ENCODE measurements at places on chromosomes 2 and 18.

- DNase-seq, result no peak
Measured at GRCh38 chr18:4357579-4357978, 97.5 kb downstream of the DLGAP1 start.

DNA sequence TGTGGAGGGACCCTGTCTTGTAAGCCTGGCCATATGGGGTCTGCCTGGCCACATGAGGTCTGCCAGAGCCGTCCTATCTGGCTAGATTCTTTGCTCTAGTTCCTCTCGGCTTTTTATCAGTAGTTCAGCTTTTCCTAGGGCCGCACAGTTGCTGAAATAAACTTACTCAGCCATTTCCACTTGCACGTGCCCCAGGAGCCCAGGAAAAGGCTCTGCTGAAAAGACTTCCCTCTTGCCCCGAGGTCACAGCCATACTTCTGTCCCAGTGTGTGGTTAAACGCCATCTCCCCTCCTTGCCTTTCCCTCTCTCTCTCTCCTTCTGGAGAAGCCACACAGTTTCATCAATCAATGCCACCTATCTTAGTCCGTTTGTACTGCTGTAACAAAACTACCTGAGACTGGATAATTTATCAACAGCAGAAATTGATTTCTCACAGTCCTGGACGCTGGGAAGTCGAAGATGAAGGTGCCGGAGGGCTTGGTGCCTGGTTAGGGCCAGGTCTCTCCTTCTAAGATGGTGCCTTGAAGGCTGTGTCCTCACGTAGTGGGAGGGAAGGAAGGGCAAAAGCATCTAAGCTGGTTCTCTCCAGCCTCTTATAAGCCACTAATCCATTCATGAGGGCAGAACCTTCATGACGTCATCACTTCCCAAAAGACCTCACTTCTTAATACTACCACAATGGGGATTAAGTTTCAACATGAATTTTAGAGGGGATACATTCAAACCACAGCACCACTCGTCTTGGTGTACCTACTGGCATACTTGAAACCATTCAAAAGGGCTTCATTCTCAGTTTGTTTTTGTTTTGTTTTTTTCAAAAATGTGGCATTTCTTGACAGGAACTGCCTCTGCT lies 11.2 kb upstream of the GALM start:
- no peak for DNase-seq

GRCh38 chr18:12839526-12840196 lies 44.4 kb downstream of the PTPN2 start:
- DNase-seq, result no peak

- no peak for DNase-seq
Measured at GRCh38 chr2:226969417-226970080, 133.7 kb downstream of the RHBDD1 start.

- DNase-seq, result no peak
Measured at GRCh38 chr18:68301441-68301840, 413.5 kb downstream of the TMX3 start.

- DNase-seq, result no peak
Measured at GRCh38 chr2:235144291-235144690, 192.5 kb downstream of the SH3BP4 start.

DNA sequence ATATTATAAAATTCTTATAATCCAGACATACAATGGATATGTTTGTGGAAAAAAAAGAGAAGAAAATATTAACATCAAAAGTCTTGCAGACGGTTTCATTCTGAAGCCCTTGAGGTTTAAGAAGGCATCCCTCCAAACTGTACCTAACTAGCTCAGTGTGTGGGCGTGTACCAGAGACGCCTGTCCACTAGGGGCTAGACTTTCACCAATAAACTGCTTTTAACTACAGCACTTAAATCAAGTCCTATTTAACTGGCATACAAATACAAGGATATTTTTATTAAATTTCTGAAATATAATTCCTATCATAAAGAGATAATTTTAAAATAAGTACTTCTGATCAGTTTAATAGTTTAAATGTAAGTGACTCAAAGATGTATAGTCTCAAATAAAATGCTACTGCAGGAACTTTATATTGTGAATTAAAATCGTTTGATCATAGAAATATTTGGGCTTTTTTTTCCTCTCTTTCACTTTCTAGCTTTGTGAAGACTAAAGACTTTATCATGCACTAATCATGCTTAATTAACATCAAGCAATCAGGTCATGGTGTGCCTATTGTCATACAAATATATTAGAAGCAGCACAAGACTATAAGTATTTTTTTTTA lies 437.7 kb downstream of the SATB2 start:
- DNase-seq, result no peak

DNA sequence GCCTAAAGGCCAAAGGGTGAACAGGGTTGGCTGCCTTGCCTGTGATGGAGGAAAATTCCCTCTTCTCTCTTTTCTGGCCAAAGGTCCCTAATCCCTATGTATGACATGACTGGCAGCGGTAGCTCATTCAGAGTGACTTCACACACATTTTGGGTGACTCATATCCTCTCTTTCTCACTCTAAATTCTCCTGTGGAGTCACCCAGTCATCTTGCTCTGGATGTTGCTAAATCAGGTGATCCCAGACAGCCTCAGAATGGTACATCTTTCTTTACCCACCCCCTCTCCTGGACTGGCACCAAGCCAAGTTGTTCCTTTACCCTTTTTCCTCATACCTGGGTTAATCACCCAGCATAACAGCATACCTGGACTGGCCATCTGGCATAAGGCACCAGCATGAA lies 77.2 kb downstream of the NEURL3 start:
- DNase-seq, result no peak

DNA sequence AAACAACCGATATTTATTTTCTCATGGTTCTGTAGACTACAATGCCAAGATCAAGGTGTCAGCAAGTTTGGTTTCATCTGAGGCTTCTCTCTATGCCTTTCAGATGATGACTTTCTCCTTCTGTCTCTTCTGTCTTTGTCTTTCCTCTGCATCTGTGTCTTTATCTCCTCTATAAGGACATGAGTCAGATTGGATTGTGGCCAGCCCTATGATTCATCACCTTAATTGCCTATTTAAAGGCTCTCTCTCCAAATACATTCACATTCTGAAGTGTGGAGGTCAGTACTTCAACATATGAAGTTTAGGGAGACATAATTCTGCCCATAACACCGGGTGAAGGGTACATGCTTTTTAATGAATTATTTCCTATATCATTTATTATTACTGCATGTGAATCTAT lies 71.2 kb upstream of the CNTNAP5 start:
- no peak for DNase-seq

DNA sequence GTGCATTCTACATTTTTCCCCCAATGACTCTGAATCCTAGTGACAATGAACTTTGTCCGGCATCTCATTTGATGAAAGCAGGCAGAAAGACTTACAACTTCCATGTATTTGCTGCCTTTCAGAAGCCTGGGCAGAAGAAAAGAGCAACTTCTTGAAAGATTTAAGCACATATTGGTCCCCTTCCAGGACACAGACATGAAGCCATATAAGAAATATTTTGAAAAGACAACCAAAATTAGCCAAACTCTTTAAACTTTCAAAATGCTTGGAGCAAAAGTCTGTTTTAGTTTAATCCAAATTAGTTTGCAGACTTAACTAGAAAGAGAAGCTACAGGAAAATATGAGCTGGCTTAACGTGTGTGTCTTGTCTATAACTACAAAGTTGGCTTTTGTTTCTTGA lies 492.5 kb downstream of the NR4A2 start:
- DNase-seq, result no peak

- DNase-seq, result no peak
Measured at GRCh38 chr18:77702686-77703085, 453.0 kb downstream of the GALR1 start.

DNA sequence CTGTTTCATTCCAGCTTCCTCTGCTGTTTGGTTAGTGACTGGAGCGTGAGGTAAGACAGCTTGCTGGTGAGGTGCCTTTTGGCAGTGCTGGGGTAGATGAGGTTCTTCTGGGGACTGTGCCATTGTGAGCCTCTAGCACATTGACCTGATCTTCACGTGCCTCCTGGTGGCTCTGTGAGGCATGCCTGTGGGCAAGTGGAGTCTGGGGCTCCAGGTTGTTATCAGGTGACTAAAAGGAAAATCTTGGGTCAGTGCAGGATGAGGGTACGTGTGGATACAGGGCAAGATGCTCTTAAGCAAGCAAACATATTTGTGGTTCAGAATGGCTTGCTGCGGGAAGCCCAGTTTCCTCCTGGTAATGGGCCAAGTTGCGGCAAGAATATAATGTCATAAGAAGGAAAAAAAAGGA lies 75.4 kb downstream of the FHOD3 start:
- DNase-seq, result no peak

GRCh38 chr18:56815926-56816325 lies 164.8 kb downstream of the WDR7 start:
- DNase-seq, result no peak

- DNase-seq, result no peak
Measured at GRCh38 chr2:212360068-212360460, 178.5 kb downstream of the ERBB4 start.

DNA sequence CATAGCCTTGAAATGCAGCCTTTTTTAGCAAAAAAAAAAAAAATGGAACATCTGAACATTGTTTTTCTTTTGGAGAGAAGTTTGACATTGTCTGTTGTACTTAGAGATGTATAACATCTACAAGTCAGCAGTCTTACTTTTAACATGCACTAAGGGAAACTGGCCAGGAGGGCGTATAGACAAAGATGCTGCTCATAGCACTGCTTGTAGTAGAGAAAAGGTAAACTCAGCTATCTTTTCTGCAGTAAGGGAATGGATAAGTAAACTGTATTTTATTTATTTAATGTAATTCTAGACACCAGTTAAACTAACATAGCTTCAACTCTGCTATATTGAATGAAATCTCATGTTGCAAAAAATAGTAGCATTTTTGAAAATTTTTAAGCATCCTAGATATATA lies 489.6 kb downstream of the PTPRM start:
- no peak for DNase-seq
